ENCODE measurements at places on chromosomes 4 and X. TPM values are rescaled to one million over a fixed set of nuclear protein-coding genes. Genes with fewer than 3 reads are reported as not detected.
A peak's percentile ranks its signal among the peaks of the same experiment; 100 is the strongest.

GRCh38 chr4:130812117-130812765 is 1716.3 kb downstream of the C4orf33 start:
- DNase-seq = no peak

GRCh38 chr4:102008711-102009110 is 218.2 kb downstream of the BANK1 start:
- DNase-seq = no peak

DNA sequence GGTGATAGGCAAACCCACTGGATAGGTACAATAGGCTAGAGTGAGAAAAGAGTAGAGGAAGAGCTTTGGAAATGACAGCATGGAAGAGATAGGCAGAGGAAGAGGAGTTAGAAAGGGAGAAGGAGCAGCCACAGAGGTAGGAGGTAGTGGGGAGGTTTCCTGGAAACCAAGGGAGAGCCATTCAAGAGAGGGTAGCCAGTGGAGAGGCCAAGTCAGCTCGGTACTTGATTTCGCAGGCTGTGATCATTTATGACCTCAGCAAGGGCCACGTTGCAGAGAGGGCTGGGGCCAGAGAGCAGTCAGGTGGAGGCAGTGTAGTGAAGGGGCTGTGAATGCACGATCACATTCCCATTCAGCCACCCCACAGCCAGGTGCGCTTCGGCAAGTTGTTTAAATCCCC is 76.0 kb downstream of the TMEM131L start:
- DNase-seq = no peak

The ERCC6L gene
- 3.8 TPM for total RNA-seq

The CT47B1 gene
- not detected for total RNA-seq

DNA sequence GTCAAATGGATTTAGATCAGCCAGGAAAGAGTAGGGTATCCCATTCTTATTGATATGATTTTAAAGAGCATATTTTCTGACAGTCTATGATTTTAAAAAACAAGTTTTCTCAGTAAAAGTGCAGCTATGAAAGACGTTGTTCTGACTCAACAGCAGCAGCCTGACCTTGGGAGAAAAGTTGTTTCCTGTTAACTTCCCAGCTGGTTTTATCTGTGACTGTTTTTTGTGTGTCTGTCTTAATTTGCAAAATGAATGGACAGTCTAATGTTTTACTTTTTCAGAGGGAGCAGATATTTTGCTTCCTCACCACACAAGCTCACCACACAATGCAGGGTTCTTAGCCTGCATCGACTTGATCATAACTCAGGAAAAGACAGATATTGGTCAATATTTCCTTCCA is 764 bp upstream of the MTHFD2L start:
- no peak for DNase-seq

- DNase-seq = no peak
These were observed 13.6 kb upstream of the HELT start for GRCh38 chr4:185004562-185005218.

The CXCL8 gene
- 4.4 TPM for total RNA-seq

The SLAIN2 gene
- total RNA-seq = 9.4 TPM

DNA sequence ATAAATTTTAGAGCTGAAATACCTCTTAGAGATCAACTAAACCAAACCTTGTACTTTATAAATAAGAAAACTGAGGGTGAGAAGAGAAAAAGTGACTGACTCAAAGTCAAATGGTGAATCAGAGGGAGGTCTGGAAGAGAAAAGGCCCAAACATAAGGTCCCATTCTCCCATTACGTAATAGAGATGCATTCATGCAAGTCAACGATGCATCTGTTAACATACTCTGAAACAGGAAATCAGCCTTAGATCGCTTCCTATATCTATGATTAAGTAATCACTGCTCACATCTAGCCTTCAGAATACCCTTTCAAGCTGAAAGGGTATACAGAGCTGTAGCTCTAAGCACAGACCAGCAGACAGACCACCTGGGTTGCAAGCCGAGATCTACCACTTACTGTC is 6.5 kb downstream of the RNF150 start:
- no peak for DNase-seq

The FGFBP2 gene
- total RNA-seq = not detected

GRCh38 chrX:70479922-70480659 is 35.5 kb downstream of the DLG3 start:
- DNase-seq = peak; percentile 81

DNA sequence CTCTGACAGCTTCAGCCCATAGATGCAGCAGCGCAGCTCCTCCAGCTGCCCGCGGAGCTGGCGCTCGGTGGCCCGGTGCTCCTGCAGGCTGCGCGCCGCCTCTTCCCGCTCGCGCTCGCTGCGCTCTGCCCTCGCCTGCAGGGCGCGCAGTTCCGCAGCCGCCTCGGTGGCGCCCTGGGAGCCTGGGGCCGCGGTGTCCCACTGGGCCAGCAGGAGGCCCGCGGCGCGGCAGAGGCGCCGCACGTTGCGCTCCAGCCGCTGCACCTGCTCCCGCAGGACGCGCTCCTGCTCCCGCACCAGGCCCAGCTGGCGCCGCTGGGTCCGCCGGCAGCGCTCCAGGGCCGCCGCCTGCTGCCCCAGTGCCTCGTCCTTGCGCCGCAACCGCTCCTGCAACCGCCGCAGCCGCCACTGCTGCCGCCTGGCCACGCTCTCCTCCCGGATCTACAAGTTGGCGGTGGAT is 10.1 kb downstream of the C4orf50 start:
- no peak for DNase-seq

The XPNPEP2 gene
- not detected for total RNA-seq

DNA sequence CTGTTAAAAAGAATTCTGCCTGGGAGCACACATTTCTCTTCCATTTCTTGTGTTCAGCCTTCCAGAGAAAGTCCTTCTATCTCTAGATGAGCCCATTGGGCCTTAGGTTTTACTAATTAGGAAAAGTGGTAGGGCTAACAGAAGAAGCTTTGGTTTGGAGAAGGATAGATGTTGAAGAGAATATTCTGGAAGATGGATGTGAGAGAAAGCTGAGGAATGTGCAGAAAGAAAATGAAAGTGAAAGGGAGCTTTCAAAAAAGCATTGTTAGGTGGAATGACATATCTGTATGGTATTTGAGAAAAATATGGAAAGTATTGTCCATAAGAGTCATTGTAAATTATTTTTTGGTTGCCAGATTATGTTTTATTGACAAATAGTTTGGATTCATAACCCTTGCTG is 474.8 kb upstream of the SLIT2 start:
- DNase-seq = no peak

DNA sequence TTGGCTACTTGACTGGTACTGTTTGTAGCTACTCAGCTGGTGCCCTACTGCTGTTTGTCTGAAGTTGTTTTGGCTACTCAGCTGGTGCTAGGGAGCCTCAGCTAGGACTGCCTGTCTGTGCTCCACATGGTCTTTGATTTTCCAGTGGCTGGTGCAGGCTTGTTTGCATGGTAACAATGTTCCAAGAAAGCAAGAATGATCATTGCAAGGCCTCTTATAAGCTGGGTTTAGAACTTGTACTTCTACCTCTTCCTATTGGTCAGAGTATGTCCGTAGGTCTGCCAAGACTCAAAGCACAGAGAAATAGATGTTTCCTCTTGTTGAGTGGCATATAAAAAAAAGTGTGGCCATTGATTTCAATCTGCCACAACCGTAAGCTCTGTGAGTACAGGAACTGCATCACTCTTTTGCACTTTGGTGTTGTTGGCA is 17.6 kb downstream of the NFKB1 start:
- no peak for DNase-seq
